ENCODE measurements at places on chromosomes 7 and 10.

GRCh38 chr7:17062151-17063044 lies 180.6 kb upstream of the AGR3 start:
- no peak for DNase-seq

DNA sequence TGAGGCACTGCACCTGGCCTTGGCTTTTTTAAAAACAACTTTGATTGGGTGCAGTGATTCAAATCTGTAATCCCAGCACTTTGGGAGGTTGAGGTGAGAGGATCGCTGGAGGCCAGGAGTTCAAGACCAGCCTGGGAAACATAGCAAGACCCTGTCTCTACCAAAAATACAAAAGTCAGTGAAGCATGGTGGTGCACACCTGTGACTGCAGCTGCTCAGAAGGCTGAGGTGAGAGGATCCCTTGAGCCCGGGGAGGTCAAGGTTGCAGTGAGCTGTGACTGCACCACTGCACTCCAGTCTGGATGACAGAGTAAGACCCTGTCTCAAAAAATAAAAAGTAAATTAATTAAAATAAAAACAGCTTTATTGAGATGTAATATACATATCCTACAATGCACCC lies 84.9 kb downstream of the NPTX2 start:
- DNase-seq, result no peak

DNA sequence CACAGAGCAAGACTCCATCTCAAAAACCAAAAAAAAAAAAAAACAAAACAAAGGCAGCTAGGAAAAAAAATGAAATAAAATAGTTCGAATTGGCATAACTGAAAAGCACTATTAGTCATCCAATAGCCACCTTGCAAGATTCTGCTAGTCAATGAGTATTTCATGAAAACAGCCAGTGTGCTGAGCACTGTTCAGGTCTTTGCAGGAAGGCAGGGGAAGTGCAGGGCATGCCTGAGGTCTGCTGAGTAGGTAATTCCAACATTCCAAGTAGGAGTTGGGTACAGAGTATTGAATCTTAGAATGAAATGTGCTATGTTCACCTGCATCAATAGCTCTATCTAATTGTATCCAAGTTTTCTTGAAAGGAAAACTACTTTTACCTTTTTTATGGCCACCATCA lies 22.9 kb downstream of the ABRAXAS2 start:
- DNase-seq, result no peak

DNA sequence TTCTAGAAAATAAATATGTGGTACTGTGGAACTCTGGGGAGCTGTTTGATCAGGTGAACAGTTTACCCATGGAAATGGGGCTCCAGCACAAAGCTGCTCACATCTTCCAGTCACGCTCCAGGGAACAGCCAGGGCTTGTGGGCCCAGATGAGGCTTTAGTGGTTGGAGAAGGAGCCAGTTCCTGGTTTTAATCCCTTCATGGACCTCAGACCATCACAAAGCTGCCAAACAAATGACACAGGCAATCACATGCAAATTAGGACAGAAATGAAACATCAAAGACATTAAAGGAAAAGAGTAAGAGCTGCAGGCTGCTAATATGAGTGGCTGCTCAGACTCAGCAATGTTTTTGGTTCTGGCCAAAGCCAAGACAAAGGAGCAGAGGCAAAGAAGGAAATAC lies 2.2 kb upstream of the ATP6V0E2 start:
- no peak for DNase-seq

- DNase-seq, result no peak
These were observed 14.2 kb downstream of the FBH1 start for GRCh38 chr10:5904227-5904626.

DNA sequence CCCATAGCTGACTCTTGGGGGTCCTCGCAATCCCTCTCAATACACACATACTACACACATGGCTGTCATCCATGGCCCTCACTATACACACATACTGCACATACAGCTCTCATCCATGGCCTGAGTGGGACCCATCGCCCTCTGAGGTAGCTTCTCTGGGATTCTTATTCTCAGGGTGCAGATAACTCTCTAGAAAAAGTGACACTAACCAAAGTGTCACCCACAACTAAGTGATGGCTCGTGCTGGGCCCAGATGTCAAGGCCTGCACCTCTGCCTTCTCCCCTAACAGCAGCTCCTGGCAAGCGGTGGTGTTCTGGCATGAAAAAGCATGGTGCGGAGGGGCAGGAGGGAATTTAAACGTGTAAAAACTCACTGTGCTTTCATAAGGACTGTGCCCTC lies 62.7 kb upstream of the ZPBP start:
- no peak for DNase-seq

GRCh38 chr7:28505014-28505413 lies 92.7 kb downstream of the CREB5 start:
- DNase-seq, result no peak

GRCh38 chr7:95545007-95545615 lies 51.2 kb downstream of the PDK4 start:
- DNase-seq, result no peak

- DNase-seq, result no peak
These were observed 49.6 kb upstream of the UBE3C start for GRCh38 chr7:157089100-157089610.

DNA sequence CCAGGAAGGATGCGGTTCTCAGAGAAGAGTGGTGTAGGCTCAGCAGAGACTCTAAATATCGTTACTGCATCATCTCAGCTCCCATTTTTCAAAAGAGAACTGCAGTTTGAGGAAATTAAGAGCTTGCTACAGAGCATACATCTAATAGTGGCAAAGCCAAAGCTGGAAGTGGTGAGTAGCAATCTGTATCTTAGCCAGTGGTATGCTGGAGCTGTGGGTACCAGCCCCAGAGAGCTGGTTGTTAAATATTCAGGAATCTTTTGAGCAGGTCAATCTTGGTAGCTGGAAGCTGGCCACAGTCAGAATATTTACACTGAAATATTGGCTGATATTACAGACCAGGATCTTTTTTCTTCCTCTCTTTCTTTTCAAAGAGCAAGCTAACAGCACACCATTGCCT lies 88.4 kb upstream of the STEAP1B start:
- no peak for DNase-seq

DNA sequence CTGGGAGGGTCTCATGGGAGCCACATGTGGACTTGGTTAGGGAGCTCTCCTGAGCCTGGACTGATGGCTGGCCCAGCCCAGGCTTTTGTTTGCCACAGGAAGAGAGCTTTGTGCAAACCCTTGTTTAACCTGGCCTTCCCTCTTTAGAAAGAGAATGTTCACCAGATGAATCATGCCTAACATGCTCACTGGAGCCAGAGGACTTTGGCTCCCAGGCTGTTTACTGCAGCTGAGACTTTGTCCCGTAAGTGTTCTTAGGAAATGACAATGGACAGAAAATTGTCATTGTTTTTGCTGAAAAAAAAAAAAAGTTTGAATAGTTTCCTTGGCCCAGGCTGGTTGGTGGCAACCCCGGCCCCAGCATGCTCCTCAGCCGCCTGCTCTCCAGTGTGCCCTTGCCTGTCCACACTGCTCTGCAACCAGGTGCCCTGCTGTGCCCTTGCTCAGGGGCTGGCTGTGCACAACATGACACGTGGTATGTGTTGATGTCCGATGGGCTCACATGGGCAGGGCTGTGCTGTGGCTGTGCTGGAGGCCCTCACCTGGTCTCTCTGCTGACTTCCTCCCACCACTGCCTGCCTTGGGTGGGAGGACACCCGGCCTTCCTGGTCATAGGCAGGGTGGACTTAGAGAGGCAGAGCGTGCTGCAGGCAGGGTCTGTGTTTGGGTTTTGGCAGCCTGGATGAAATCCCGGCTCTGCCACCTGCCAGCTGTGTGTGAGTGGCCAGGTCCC lies 215.3 kb upstream of the ZNF32 start:
- no peak for DNase-seq

DNA sequence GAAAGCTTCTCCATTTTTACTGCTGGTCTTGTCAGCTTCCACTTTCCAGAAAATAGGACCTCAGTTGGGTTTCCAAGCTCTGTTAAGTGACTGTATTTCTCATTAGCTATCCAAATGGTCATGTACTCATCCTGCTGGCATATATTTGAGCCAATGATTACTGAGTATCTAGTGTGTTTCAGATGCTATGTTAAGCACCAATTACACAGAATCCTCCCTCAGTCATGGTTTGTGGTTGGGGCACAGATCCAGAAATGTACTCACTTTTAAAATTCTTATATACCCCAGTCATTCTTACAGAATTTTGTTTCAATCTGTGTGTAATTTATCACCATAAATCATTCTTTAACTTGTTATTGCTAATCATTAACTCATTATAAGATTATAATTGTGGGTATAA lies 362.3 kb upstream of the MTPN start:
- DNase-seq, result no peak

- no peak for DNase-seq
These were observed 48.4 kb downstream of the SYPL1 start for GRCh38 chr7:106063692-106064091.
